ENCODE measurements at places on chromosomes 7 and 10.
A peak's percentile ranks its signal among the peaks of the same experiment; 100 is the strongest.

GRCh38 chr7:36021917-36022550, 131.0 kb upstream of the EEPD1 start:
- DNase-seq, result no peak

GRCh38 chr10:55631071-55631654, 729.9 kb downstream of the ZWINT start:
- DNase-seq, result peak; percentile 83

DNA sequence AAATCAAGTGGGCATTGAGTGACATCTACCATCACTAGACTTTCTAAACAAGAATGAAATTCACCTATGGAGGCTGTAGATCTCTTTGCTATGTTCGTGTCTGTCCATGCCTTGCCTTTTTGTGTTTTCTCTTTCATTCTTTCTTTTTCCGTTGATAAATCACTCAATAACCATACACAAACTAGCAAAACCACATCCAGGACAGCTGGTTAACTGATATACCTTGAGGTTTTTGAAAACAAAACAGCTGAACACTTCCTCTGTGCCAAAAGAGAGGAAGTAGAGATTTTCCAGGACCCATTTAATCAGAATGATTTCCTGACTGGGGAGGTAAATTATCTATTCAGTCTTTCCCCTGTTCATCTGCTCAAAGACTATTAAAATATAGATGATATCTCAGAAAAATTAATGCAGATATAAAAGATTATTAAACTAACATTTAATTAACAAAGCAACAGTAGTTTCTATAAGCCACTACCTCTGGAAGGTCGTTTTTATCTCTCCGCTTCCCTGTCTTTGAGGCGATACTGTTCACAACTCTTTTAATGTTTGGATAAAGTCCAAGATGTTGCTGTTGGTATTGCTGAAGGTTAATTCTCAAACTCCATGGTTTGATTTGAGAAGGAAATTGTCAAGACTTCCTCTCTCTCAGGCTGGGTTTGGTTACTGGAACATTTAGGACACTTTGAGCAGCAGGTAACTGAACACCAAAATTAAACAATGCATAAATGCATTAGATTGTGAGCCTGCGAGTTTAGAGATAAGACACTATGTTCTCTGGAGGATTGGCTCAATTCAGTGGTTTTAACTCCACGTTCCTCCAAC, 24.4 kb upstream of the C10orf67 start:
- no peak for DNase-seq

DNA sequence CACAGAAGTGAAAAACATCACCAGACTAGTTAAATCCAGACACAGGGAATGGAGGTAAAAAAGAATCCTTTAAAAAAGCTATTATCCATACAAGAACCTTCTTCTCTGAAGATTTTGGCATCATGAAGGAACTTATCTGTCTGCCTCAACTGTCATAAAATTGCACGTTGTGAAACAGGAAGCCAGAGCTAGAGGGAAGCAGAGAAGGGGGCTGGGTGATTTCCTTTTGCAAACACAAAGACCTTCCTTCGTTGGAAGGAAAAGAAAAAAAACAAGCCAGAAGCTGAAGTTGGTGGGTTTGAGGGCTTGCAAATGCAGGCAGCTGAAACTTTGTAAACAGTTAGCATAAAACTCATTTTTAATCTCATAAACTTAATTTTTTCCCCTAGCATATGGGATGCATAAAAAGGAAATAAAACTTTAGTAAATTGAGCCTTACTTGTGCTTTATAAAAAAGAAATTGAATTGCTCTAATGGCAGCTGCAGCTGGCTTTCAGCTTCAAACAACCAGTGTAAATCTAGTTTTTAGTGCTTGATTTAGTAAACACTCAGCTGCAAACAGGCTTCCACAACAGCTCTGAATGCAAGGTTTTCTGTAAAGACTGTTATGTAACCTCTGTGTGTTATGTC, 101.6 kb downstream of the OTUD1 start:
- no peak for DNase-seq

GRCh38 chr10:69123306-69123746, 652 bp upstream of the VPS26A start:
- peak; percentile 76 for DNase-seq

DNA sequence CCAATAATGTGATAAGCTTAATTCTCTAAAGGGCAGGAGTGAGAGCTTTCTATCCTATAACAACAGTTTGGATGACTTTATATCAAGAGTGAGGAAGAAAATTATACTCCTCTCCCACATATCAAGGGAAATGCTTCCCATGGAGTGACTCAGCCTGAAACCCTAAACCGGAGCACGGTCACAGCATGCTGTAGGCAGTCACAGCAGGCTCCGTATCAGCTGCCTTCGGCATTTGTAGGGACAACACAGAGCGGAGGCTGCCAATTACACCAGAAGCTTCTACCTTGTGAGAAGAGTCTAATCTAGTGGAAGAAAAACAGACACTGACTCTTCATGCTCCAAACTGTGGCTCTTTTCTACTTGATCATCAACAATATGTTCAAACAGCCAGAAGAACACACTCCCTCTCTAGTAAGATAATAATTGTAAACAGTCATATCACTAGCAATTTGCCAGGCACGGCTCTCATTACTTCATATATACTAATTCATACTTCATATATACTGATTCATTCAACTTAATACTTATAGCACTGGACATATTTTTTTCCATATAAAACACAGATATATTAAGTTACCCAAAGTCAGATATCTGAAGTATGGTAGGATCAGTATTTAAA, 65.9 kb downstream of the DGKB start:
- peak; percentile 43 for DNase-seq

DNA sequence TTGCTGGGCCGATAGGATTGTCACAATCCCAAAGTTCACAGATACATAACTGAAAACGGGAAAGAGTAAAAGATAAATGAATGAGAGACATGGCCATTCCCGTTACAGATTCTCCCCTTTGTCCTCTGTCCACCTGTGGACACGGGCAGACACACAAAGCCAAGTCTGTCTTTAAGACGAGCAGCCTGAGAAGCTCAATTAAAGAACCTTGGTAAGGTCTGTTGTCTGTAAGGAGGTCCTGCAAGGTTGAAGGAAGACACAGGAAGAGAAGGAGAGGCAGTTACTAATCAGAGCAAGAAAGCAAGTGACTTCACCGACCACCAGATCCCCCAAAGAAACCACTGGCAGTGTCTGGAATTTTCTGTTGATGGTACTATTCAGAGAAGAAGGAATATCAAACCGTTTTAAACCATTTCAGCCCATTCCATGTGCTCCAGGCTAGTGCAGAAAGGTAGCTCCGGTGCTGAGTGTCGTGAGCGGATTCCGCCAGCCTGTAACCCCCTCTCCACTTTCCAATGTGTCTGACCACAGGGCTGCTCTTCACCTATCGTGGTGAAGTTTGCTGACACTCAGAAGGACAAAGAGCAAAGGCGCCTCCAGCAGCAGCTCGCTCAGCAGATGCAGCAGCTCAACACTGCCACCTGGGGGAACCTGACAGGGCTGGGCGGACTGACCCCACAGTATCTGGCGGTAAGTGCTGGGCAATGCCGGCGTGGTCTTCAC, 252.6 kb downstream of the CELF2 start:
- no peak for DNase-seq

DNA sequence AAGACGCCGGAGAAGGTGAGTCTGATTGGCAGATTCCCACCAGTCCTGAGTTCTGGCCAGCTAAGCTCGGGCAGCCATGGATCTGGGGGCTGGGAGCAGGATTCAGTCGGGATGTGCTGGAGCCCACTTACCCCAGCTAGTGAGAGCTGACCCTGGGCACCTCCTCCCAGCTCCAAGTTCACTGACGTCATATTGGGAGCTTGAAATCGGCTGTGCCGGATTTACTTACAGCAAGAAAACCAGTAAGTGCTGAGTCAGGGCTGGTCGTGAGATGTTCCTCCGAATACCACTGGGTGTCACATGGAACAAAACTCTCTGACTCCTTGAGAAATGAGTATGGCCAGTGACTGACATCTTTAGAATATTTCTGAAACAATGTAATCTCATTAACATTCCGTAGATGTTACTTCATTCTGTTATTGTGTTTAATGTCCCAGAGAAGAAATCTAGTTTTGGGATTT, 621.2 kb downstream of the SDK1 start:
- DNase-seq, result peak; percentile 50

DNA sequence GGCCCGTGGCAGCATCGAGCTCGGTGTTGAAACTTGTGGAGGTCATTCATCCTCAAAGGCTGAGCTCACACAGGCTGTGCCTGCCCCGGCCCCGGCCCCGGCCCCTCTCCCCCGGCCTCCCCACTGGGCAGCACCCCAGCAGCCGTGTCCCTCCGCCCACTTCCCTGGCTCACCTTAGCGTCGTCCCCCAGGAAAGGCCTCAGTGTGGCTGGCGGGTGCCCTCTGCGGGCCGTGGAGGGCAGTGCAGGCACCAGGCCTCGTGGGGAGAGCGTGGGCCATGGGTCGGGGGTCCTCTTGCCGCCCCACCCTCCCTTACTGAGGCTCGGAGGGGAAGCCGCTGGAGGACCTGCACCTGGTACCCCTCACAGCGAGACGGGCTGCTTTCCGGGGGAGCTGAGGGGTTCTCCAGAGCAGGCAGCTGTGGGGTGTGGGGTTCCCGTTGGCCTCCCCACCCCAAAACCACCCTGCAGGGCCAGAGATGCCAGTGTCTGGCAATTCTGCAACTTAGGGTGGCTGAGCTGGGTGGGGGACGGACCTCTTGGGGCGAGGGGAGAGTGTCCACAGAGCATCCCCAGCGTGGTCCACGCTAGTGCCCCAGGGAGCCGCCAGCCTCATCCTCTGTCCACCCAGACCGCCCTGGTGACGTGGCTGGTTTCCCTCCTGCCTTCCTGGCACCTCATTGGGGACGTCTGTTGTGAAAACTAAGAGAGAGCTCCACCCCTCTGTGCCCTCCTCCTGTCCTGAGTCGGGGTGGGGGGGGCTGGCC, 44.2 kb upstream of the DPYSL4 start:
- DNase-seq, result no peak

- DNase-seq, result no peak
Observed at GRCh38 chr7:98213296-98213887, 2.2 kb downstream of the BHLHA15 start.

GRCh38 chr10:1737222-1738061, at the start of gene ADARB2:
Gene ADARB2, minus strand, starts transcription at chr10:1737525.
- DNase-seq, result peak; percentile 88

DNA sequence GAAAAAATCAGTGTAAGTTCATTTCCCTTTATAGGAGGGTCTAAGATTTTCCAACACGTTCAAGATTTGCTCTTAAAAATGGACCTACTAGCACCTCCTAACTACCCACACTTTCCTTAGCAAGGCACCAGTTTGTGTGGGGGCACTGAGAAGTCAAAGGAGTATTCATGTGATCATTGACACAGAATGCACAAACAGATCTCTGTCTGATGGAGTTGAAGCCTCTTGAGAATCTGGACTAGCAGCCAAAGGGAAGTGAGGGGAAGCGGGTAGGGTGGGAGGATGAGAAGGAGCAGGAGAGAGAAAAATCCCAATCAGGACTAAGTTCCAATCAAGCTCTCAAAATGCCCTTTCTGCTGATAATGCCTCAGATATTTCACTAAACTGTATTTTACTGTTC, 4.1 kb downstream of the MMS19 start:
- DNase-seq, result no peak

Measured in NCI-H510A treated with DMSO at 0.1 percent for 48 hours (cell line).